ENCODE measurements at places on chromosomes 7 and 10. TPM values are rescaled to one million over a fixed set of nuclear protein-coding genes. Genes with fewer than 3 reads are reported as not detected.

GRCh38 chr10:48279081-48279751 lies 4.7 kb upstream of the FRMPD2 start:
- DNase-seq: no peak

DNA sequence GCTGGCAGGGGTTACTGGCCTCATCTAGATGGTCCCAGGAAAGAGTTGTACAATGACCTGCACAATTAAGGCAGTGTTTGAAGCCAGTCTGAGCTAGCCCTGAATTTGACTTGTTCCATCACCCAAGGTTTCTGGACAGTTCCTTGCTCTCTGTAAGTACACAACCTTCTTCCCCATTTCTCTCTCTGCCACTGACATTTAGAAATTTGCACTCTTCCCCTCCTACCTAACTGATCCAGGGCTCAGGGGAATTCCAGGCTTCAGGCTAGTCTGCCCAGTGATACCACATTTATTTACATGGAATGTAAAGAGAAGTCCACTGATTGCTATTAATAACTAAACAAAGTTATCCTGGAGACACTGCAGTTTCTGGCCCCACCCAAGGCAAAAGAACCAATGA lies 139.0 kb upstream of the GPR26 start:
- no peak for DNase-seq

The PON1 gene
- 0.20 TPM for total RNA-seq

The ECHDC3 gene
- total RNA-seq: 13.0 TPM

- DNase-seq: no peak
These were observed 280.0 kb downstream of the MAD1L1 start for GRCh38 chr7:1952781-1953180.

DNA sequence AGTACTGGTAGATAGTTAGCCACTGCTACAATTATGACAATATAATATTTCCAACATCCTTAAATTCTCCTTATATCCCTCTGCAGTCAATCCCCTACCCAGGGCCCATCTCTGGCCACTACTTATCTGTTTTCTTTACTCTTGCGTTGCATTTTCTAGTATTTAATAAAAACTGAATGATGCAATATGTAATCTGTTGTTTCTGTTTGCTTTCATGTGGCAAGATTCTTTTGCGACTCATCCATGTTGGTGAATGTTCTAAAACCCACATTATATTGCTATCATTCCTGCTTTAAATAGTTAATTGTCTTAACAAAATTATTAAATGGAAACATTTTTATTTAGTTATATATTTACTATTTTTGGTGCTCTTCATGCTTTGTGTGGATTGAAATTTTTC lies 338.5 kb downstream of the MDFIC start:
- DNase-seq: no peak

All from HCT116 (cell line).